SK-N-SH (cell line): ENCODE measurements at places on chromosomes 3 and 15.

GRCh38 chr3:48879994-48880377 is 18.7 kb downstream of the SLC25A20 start:
- DNase-seq, result no peak

DNA sequence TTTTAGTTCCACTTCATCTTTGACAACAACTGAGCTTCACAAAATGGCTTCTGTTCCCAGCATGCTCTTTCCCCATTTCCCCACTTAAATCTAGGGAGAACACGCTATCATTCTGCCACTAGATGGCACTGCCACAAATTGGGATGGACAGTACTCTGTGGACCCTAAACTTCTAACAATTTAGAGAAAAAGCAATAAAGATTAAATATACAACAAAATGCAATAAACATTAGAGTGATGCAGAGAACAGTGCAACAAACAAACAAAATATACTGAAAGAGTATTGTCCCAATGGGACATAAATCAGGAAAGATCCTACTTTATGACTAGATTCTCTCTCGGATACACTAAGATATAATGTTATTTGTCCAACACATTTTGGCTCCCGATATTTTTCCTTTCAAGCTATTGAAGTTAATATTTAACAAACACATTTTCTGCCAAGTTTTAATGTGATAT is 169.7 kb upstream of the TMCO5A start:
- peak; percentile 34 for DNase-seq

DNA sequence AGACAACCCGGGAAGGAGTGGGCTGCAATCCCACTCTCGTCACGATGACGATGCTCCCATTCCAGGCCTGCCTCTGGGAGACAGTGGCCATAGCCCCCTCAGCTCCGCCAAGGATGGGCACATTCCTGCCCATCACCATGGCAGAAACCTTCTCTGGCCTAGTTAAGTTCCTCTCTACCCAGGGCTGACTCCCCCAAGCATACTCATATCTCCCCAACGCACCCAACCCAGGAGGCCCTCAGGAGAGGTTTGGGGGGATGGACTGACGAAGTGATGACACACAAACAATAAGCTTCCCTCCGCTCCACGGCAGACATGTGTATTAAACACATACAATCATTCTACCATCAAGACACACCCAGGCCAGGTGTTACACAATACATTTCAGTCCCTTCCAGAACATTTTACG is 60.1 kb downstream of the VGLL4 start:
- no peak for DNase-seq

DNA sequence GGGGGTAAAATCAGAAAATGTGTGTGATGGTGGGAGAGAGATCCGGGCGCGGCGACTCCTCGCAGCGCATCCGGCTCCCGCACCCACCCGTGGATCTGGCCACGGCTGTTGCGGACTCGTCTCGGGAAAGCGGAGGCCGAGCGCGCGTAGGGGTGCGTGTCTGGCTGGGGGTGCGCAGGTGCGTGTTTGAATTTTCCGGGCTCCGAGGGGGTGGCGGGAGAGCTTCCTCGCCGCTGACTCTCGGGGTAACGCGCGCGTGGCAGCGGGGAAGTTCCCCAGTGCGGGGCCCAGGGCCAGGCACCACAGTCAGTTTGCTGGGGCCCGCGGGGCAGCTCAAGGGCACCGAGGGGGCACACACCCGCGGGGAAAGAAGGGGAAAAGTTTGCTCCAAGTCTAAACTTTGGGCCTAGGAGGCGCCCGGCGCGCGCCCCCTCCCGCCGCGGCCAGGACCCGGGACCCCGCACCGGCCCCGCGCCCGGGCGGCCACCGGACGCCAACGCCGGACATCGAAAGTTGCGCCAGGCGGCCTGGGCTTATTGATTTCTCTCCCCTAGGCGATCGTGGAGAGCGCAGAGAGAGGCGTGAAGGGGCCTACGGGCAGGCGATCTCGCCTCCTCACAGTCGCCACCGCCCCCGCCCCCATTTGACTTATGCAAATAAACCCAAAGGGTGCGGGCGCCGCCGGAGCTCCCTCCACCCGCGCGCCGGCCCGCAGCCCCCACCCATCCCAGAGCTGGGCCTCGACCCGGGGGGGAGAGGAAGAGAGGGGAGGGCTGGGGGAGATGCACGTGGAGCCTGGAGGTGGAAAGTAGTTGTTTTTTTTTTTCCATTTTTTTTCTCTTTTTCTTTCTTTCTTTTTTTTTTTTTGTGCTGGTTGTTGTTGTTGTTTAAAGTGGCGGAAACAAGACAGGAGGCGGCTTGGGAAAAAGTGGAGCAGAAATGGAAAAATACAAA is 639 bp downstream of the FOXP1 start:
- peak; percentile 75 for DNase-seq

GRCh38 chr3:184642631-184643285 is 69.1 kb downstream of the MAGEF1 start:
- peak; percentile 67 for DNase-seq

- no peak for DNase-seq
Observed at GRCh38 chr3:114743746-114744485, 403.2 kb downstream of the ZBTB20 start.

- DNase-seq, result no peak
Observed at GRCh38 chr15:63560741-63561448, 36.3 kb upstream of the FBXL22 start.

- DNase-seq, result no peak
Observed at GRCh38 chr3:94416768-94417167, 353.9 kb downstream of the NSUN3 start.

DNA sequence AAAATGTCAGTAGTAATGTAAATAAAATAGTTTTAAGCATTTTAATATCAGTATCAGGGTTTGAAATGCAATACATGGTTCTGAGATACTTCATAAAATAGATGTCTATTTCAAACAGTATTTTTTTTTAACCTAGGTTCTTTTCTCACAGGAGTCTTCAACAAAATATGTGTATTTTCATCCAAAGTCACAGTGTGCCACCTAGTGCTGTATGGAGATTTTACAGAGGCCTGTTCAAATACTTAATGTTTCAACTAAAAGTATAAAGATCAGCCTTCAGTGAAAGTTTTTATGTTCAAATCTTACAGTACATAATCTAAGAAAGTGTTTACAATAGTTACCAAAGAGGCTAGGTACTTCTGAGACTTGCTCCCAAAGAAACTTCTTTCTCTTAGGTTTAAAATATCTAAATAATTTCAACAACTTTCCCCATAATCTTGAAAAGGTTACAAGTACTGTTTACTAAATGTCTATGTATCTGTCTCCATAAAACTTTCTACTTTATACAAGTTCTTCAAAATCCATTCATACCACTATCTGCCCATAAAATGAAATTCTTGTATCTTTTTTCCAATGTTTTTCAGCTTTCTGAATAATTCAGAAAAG is 38.3 kb downstream of the SCAPER start:
- peak; percentile 29 for DNase-seq

- DNase-seq, result no peak
Observed at GRCh38 chr15:44882499-44882968, 74.0 kb upstream of the TERB2 start.

GRCh38 chr15:99475754-99476412 is 89.9 kb upstream of the MEF2A start:
- no peak for DNase-seq

GRCh38 chr3:148971401-148972163 is 19.8 kb upstream of the GYG1 start:
- no peak for DNase-seq

- DNase-seq, result peak; percentile 93
Observed at GRCh38 chr3:58177747-58178527, 32.8 kb downstream of the DNASE1L3 start.

- peak; percentile 41 for DNase-seq
Observed at GRCh38 chr3:55584716-55585368, 97.7 kb upstream of the WNT5A start.

- DNase-seq, result no peak
Observed at GRCh38 chr15:90886291-90886614, 1.9 kb downstream of the FES start.

- DNase-seq, result no peak
Observed at GRCh38 chr3:127101411-127102187, 91.3 kb upstream of the PRR23E start.

DNA sequence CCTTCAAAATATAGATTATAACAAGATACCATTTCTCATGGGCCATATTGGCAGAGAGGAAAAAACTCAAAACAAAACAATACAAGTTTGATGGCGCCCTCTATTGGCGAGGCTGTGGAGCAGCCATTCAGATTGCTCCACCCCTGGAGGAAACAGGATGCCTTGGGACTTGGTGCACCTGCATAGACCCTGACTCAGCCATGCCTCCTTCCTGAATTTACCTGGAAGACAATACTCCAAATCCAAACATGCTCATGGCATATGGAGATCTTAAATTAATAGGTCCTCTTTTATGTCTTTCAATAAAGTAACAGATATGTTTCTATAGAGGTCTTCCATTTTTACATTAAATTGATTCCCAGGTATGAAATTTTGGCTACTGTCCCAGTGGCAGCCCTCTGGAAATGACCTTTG is 90.0 kb downstream of the APBA2 start:
- DNase-seq, result peak; percentile 77

DNA sequence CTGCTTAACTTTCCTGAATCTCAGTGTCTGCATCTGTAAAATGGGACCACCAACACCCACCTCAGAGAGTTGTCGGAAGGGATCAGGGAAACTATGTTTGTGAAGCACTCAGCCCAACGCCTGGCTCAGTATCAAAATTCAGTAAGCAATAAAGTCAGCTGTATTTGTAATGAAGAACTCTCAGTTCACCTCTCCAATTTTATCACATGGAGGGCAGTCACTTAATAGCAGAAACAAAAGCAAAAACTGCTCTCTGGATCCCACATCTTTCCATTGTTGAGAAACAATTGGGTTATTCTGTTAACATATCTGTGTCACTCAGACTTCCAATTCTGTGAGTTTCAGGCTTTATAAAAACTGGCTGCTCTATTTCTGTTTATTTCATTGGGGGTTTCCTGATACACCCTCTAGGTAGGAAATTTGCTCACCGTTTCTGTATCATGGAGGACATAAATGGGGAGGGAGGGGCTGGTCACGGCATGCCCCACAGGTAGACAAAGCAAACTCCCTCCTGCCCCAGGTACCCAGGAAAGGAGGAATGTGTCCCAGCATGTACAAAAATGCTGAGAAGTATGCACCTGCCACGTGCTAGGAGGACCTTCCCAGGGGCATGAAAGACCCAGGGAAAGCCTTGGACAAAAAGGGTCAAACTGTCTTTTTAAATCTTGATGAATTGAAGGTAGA is 81.4 kb upstream of the LMOD3 start:
- no peak for DNase-seq

DNA sequence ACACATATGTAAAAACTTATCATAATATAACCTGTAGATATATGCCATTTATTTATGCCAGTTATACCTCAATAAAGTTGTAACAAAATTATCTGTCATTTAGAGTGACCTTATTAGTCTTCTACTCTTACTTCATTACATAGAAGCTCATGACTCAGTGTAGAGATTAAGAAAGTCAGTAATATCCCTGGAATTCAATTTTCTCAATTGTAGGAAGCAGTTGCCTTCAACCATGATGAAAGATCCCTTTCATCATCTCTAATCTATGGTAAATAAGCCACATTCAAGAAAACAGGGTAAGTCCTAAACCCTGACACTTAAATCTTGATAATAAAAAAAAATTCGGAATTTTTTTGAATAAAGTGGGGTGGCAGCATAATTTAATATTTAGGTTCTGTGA is 216.5 kb upstream of the PEX5L start:
- no peak for DNase-seq

DNA sequence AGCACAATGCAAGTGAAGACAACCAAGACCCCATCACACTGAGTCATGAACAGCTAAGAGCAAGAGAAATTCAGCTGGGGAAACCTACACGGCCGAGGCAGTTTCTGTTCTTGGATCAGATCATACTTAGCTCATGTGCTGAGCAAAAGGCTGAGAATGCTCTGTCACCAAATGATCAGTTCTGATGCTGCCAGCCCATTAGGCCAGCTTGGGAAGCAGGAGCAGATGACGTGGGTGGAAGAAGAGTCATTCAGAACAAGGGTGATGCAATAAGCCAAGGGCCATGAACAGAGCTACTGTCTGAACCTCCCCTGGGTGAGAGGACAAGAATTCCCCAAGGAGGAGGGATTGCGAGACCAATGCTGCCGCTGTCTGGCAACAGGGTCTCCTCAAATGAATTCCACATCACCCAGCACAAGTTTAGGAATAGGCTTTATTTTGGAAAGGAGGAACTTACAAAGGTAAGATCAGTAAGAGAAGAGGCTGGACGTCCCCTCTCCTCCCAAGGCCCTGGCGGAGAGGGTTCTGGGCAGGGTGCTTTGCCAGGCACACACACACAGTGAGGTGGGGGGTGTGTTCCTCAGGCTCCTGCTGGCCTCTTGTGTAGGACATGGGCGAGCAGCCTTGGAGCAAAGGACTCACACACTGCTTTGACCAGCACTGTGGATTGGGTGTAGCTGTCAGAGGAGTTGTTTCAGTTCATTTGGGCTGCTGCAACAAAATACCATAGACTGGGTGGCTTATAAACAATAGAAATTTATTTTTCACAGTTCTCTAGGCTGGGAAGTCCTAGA is 65.6 kb upstream of the CTXND1 start:
- DNase-seq, result no peak

DNA sequence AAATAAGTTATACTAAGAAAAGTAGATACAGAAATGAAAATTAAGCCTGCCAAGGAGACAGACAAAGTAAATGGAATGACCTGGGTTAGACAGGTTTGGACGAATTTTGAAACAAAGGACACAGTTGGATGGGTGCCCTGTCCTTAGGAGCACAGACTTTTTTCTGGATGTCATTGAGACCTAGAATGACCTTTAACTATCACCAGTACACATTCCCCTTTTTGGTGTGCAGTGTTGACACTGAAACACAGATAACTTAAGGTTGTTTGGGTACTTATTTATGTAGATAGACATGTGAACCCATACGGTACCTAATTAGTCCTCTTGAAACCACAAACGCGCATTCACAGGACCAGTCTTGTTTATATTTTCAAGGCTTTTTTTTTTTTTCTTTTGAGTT is 86.7 kb downstream of the PPARG start:
- DNase-seq, result no peak

DNA sequence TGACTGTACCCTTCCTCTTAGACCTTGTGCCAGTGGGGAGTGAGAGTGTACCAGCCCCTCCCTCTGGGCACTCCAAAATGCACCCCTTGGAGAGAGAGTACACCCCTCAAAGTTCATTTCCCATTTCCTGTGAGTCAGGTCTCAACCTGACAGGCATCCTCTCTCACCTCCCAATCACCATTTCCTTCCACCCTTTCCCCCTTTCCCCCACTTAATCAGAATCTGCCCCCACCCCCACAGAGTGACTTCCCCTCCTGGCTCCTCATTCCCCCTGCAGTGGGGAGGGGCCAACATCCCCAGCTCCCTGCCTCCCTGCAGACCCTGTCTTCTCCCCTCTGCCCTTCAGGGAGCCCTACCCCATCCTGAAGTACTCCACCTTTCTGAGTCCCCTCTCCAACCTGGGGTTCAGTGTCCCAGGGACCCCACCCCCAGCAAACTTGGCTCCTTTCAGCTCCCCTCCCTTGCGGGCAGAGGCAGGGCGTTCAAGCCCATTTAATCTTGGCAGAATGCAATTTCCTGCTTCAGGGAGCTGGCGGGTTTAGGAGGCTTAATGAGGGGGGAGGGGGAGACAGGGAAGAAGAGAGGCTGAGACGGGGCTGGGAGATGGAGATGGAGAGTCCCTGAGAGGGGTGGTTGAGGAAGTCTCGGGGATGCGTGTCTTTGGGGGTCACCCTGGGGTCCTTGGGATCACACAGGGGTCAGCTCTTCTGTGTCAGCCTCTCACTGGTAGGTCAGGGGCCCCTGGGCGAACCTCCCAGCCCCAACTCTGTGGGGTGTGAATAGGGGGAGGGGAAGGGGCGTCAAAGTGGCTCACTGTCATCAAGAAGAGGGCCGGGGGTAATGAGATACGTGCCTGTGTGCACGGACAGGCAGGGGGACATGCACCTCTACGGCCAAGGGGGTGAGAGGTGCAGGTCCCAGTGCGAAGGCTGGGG is 16.6 kb upstream of the SEMA3F start:
- peak; percentile 51 for DNase-seq
